Karpas-422 (cell line): ENCODE measurements at places on chromosomes 7 and 10. TPM values are rescaled to one million over a fixed set of nuclear protein-coding genes. Genes with fewer than 3 reads are reported as not detected.

The SPDYE6 gene
- total RNA-seq: not detected in 2 replicates

The CPN1 gene
- not detected in 2 replicates for total RNA-seq

The TAS2R5 gene
- total RNA-seq: 0.90 and 2.5 TPM in 2 replicates

The ANXA8L1 gene
- not detected in 2 replicates for total RNA-seq

The DENND11 gene
- 16.2 and 17.9 TPM in 2 replicates for total RNA-seq

DNA sequence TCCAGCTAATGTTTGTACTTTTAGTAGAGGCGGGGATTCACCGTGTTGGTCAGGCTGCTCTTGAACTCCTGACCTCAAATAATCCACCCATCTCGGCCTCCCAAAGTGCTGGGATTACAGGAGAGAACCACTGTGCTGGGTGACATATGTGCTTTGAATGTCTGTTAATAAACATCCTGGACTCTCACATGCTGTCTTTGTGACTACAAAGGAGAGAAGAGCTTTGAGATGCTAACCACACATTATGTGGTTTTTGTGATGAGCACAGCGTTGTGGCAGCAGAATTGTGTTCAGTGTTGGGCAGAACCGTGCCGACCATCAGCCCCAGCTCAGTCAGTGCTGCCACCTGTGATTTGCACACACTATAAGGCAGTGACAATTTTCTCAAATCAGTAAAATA, 500.1 kb upstream of the KLF6 start:
- DNase-seq: no peak
- no peak overlapping the region for H3K4me3 ChIP-seq
- H3K27ac ChIP-seq: no peak overlapping the region
- H3K36me3 ChIP-seq: no peaks in the 10 kb centered on the region

- no peaks in the 10 kb centered on the region for H3K36me3 ChIP-seq
- no peaks in the 10 kb centered on the region for H3K4me1 ChIP-seq
- no peaks in the 10 kb centered on the region for H3K27me3 ChIP-seq
- no peak for DNase-seq
- no peak overlapping the region for H3K4me3 ChIP-seq
Measured at GRCh38 chr7:108310351-108310750, 145.9 kb downstream of the NRCAM start.

DNA sequence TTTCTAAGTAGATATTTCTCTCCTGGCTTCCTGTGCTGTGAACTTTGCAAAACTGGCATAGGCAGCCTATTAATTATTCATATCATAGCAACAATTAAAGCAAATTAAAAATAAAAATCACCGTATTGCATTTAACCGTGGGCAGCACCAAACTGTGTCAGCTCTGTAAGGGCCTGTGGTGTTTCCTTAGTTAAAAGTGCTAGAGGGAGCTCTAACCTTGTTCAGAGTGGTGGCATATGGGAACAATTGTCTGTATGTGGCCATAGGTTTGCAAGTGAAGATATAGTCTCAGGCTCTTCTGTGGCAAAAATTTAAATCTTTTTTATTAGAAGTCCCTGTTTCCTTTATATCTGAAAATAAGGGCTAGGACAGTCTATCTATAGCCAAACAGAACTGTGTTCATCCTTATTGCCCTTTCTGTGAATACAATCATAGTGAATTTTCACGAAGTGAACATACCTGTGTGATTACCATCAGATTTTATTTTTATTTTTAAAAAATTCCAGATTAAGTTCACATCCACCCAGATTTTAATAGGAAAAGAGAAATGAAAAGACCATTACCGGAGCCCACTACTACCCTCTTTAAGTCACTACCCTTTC, 92.6 kb downstream of the POLL start:
- H3K27me3 ChIP-seq: no peaks in the 10 kb centered on the region
- H3K27ac ChIP-seq: no peak overlapping the region
- DNase-seq: peak; percentile 42

- DNase-seq: no peak
- no peaks in the 10 kb centered on the region for H3K27me3 ChIP-seq
Measured at GRCh38 chr10:48552946-48553564, 51.8 kb downstream of the ARHGAP22 start.

DNA sequence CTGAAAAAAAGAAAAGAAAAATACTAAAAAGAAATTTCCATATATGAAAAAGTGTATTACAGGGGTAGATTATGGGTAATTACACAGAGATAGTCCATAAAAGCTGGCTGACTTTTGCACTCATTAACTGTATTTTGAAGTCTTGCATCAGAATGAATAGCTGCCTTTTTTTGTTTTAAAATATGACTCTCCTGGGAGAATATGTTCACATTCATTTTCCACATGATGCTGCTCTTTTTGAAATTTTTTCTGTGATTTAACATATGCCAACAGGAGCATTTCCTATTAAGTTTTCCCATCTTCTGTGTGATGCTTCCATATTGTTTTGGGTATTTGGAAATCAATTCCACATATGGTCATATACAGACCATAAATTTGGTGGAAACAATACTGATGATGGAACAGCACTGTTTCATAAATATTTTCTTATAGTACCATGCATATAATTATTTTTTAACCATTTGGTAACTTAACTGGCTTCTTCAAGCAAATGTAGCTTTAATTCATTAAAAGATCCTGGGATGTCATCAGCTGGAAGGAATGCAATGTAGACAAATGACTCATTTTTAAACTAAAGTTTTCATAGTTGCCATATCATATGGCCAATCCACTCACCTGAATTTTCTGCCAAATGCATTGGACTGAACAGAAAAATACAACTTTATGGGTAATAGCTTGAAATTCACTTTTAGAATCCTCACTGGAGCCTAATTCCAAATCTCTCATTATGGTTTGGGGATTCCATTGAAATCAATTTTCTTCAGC, 313.9 kb upstream of the GLI3 start:
- no peak overlapping the region for H3K27ac ChIP-seq
- H3K4me3 ChIP-seq: no peak overlapping the region
- H3K4me1 ChIP-seq: no peaks in the 10 kb centered on the region
- H3K36me3 ChIP-seq: no peaks in the 10 kb centered on the region
- no peak for DNase-seq
- H3K27me3 ChIP-seq: no peaks in the 10 kb centered on the region

DNA sequence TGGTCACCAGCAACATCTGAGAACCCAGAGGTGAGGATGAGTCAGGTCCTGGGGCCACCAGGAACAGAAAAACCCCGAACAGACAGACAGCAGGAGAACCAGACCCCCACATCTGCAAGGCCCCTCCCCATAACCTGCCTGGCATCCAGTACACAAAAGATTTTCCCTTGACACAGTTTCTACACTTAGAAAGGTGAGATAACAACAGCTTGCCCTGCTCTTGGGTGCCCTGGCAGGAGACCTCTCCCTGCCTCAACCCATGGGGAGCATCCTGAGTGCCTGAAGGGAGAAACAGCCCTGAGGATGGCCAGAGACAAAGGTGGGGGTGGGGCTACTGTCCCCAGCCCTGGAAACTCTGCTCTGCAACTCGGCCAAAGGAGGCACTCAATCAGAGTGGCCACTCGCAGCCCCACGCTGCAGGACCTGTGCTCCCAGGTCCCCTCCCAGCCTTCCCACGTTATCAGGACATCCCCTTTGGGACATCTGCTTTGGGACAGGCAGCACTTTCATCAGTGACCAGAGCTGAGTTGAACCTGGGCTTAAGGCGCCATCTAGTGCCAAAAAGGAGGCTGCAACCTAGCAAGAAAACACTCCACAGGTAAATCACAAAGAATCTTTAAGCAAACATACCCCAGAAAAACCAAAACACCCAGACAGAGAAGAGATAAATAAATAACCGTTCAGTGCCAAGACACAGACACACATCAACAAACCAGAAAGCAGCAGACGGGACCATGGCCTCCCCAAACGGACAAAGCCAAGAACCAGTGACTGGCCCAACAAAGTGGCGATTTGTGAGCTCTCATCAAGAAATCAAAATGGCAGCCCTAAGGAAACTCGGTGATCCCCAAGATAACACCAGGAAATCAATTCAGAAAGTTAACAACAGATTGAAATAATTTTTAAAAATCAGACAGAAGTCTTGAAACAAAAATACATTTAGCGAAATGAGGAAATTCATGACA, 233.7 kb downstream of the PTPRN2 start:
- H3K4me3 ChIP-seq: no peak overlapping the region
- H3K27me3 ChIP-seq: no peaks in the 10 kb centered on the region
- H3K4me1 ChIP-seq: no peaks in the 10 kb centered on the region

GRCh38 chr7:105364684-105365083, 24.0 kb downstream of the SRPK2 start:
- H3K27me3 ChIP-seq: no peaks in the 10 kb centered on the region
- H3K36me3 ChIP-seq: no peaks in the 10 kb centered on the region
- H3K27ac ChIP-seq: no peak overlapping the region
- no peak for DNase-seq
- no peaks in the 10 kb centered on the region for H3K4me1 ChIP-seq
- H3K4me3 ChIP-seq: no peak overlapping the region

- H3K36me3 ChIP-seq: no peaks in the 10 kb centered on the region
- H3K4me1 ChIP-seq: no peaks in the 10 kb centered on the region
- no peak overlapping the region for H3K4me3 ChIP-seq
- H3K27ac ChIP-seq: no peak overlapping the region
- H3K27me3 ChIP-seq: no peaks in the 10 kb centered on the region; the same call in 1 of the 2 replicates
Measured at GRCh38 chr10:78865931-78866717, 202.6 kb upstream of the ZMIZ1 start.

- no peak overlapping the region for H3K4me3 ChIP-seq
- H3K27me3 ChIP-seq: no peaks in the 10 kb centered on the region
- H3K27ac ChIP-seq: no peak overlapping the region
- no peaks in the 10 kb centered on the region for H3K36me3 ChIP-seq
- H3K4me1 ChIP-seq: no peaks in the 10 kb centered on the region
Measured at GRCh38 chr7:103632972-103633371, 187.0 kb upstream of the SLC26A5 start.

DNA sequence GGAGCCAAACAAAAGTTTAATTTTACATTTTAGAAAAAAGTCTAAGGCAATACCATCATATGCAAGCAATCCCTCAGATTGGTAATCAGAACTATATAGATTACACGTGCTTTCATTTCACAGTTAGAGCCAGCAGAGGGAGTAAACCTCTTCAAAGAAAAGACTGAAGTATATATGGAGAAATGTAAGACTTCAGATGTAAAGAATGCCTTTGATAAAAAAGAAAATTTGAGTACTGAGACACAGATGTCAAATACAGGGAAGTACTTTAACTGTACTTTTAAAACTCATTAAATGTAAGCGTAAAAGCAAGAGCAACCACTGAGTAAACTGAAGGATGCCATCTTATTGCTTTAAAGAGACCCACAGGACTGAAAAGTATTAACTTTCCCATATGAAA, 101.4 kb upstream of the FAM133B start:
- no peak overlapping the region for H3K27ac ChIP-seq
- H3K27me3 ChIP-seq: no peaks in the 10 kb centered on the region
- H3K36me3 ChIP-seq: 0 out of 2 replicates have a peak, but pooled peaks cover 3% of the 10 kb centered on the region
- no peak overlapping the region for H3K4me3 ChIP-seq
- DNase-seq: peak; percentile 84

- H3K27ac ChIP-seq: no peak overlapping the region
- H3K27me3 ChIP-seq: no peaks in the 10 kb centered on the region
- no peak for DNase-seq
- H3K36me3 ChIP-seq: no peaks in the 10 kb centered on the region
- no peak overlapping the region for H3K4me3 ChIP-seq
Measured at GRCh38 chr7:119720541-119720940, 552.4 kb upstream of the KCND2 start.

DNA sequence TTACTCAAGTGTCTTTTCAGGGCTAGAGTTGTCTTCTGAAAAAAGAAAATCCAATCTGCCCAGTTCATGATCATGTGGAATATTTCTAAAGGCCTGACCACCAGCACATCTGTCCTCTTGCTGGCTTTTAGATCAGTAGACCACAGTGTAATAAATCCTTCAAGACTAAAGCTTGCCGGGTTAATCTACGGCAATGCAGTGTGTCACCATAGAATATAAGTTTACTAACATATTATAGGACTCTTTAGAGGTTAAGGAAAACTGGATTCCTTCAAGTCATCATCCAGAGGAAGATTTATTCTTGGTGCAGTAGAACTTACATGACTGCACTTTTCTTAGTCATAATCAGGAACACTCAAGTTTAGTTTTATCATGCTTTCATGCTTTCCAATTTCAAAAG, 349.5 kb downstream of the SEMA3D start:
- no peak overlapping the region for H3K4me3 ChIP-seq
- no peaks in the 10 kb centered on the region for H3K27me3 ChIP-seq
- H3K4me1 ChIP-seq: no peaks in the 10 kb centered on the region

DNA sequence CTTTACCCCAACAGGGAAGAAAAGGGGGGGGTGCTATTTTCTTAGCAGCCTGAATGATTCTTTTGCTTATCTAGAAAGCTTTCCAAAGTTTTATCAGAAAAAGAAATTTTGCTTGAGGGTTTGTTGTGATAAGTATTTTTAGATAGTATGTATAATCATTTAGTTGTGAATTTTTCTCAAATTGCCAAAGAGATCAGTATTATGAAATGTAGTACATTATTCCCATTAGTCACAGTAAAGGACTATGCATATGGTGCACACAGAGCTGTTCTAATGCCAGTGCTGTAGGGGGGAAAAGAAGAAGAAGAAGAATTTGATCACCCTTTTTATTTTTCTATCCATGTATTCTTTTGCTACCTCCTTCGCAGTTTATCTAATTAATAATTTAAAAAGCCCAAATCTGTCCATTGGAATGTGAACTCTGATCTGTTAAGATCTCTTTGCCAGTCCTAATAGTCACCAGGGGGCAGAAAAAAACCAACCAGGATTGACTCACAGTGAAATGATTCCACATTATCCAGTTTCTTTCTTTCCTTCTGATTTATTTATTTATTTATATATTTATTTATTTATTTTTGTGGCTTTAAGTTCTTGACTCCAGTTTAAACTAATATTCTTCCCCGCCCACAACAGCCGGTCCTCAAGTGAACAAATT, 4.7 kb downstream of the RBM20 start:
- no peaks in the 10 kb centered on the region for H3K36me3 ChIP-seq
- no peak overlapping the region for H3K27ac ChIP-seq
- H3K4me3 ChIP-seq: no peak overlapping the region
- DNase-seq: no peak
- peaks cover 10% of the 10 kb centered on the region for H3K4me1 ChIP-seq
- no peaks in the 10 kb centered on the region for H3K27me3 ChIP-seq

GRCh38 chr7:156279635-156280034, 360.9 kb upstream of the RNF32 start:
- H3K36me3 ChIP-seq: no peaks in the 10 kb centered on the region
- no peak for DNase-seq
- no peaks in the 10 kb centered on the region for H3K27me3 ChIP-seq
- H3K4me3 ChIP-seq: no peak overlapping the region
- no peaks in the 10 kb centered on the region for H3K4me1 ChIP-seq

DNA sequence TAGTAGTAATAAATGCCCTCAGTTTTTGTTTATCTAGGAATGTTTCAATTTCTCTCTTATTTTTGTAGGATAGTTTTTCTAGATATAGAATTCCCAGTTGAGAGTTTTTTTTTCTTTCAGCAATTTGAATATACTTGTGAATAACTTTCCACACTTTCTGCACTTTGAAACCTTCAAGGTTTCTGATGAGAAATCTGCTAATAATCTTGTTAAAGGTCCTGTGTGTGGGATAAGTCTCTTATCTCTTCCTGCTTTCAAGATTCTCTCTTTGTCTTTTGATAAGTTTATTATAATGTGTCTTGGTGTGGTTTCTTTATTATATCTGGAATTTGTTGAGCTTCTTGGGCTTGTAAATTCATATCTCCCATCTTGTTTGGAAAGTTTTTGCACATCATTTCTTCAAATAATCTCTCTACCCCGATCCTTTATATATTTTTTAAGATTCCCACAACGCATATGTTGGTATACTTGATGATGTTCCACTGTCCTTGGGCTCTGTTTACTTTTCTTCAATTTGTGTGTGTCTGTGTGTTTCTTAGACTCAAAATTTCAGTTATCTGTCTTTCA, 103.5 kb downstream of the MKX start:
- DNase-seq: no peak
- no peaks in the 10 kb centered on the region for H3K27me3 ChIP-seq
- H3K4me1 ChIP-seq: no peaks in the 10 kb centered on the region
- H3K36me3 ChIP-seq: no peaks in the 10 kb centered on the region

- H3K4me1 ChIP-seq: no peaks in the 10 kb centered on the region
- H3K36me3 ChIP-seq: no peaks in the 10 kb centered on the region
- H3K27me3 ChIP-seq: no peaks in the 10 kb centered on the region
- no peak overlapping the region for H3K4me3 ChIP-seq
Measured at GRCh38 chr10:106474876-106475275, 689.6 kb downstream of the SORCS1 start.
